ENCODE measurements at places on chromosomes 3 and 15. TPM values are rescaled to one million over a fixed set of nuclear protein-coding genes. Genes with fewer than 3 reads are reported as not detected.

DNA sequence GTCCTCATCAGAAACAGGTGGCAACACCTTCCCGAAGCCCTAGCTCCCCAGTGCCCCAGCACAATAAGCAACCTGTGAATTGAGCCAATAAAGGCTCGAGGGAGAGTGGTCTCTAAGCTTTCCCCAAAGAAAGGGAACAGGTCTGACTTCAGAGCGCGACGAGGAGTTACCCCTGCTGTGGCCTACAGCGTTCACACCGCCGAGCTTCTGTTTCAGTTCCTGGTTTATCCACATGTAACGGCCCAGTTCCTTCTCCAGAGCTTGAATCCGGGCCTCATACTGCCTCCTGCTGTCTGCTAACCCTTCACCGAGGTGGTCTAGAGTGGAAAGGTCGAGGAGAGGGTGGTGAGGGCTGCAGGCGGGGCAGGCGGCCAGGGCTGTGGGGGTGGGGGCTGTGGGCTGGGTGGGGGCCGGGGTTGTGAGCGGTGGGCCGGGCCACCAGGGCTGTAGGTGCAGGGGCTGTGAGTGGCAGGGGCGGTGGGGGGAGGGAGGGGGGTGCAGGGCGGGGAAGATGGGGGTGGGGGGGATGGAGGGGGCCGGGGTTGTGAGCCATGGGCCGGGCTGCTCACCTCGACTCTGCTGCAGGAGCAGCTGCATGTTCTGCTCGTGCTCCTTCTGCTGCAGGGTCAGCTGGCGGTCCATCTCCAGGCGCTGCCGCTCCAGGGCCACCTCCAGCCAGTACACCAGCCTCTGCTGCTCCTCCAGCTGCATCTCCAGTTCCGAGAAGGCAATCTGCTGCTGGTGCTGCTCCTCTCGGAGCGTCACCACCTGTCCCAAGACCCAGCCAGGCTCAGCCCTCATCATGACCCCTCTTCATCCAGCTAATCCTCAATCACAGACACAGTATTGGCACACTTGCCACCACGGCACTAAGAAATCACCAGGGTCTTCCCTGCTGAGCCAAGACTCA lies 26.2 kb downstream of the KIF7 start:
- no peak for DNase-seq

FYCO1 gene
- total RNA-seq, result 12.3 TPM

DNA sequence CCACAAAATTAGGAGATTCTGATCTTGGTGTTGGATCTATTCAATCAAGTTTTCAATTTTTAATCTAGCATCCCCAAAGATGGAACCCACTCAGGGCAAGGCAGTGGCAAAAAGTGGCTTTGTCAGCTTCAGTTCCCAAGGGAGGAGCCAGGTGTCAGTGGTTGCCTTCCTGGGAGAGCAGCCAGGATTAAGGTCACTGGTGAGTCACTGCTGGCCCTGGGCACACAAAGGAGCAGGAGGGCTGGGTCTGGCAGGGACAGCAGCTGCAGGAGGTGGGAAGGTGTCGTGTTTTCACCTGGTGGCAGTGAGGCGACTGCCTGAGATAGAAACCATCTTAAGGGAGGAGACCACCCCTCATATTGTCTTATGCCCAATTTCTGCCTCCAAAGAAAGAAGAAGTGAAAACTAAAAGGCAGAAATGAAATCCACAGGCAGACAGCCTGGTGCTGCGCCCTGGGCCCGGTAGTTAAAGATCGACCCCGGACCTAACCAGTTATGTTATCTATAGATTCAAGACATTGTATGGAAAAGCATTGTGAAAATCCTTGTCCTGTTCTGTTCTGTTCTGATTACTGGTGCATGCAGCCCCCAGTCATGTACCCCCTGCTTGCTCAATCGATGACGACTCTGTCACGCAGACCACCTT lies 5.9 kb upstream of the KLHL25 start:
- peak; percentile 90 for DNase-seq

DNA sequence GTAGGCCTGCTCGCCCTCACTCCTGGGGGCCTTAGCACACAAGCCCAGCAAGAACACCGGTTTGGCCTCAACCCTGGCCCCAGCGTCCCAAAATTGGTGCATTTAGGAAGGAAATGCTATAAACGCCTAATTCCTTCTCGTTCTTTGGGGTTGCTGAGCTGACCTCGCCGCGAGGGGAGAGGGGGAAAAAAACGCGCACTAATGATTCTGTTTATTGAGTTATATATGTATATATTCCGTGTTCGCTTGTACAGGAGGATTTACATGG lies 3.9 kb downstream of the FEZF2 start:
- DNase-seq, result no peak

DNA sequence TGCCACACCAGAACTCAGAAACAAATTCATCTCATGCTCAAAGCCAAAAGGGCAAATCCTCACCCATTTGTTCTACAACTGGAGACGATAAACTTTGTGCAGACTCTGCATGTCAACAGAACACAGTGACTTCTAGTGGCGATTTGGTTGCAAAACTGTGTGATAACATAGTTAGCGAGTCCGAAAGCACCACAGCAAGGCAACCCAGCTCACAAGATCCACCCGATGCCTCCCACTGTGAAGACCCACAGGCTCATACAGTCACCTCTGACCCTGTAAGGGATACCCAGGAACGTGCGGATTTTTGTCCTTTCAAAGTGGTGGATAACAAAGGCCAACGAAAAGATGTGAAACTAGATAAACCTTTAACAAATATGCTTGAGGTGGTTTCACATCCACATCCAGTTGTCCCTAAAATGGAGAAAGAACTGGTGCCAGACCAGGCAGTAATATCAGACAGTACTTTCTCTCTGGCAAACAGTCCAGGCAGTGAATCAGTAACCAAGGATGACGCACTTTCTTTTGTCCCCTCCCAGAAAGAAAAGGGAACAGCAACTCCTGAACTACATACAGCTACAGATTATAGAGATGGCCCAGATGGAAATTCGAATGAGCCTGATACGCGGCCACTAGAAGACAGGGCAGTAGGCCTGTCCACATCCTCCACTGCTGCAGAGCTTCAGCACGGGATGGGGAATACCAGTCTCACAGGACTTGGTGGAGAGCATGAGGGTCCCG lies 199.7 kb downstream of the AKAP13 start:
- no peak for DNase-seq

FAM107A gene
- 9.6 TPM for total RNA-seq
